ENCODE measurements at places on chromosomes 11 and 22.

- no peak for DNase-seq
Measured at GRCh38 chr22:22817468-22818201, 70.0 kb upstream of the IGLL5 start.

DNA sequence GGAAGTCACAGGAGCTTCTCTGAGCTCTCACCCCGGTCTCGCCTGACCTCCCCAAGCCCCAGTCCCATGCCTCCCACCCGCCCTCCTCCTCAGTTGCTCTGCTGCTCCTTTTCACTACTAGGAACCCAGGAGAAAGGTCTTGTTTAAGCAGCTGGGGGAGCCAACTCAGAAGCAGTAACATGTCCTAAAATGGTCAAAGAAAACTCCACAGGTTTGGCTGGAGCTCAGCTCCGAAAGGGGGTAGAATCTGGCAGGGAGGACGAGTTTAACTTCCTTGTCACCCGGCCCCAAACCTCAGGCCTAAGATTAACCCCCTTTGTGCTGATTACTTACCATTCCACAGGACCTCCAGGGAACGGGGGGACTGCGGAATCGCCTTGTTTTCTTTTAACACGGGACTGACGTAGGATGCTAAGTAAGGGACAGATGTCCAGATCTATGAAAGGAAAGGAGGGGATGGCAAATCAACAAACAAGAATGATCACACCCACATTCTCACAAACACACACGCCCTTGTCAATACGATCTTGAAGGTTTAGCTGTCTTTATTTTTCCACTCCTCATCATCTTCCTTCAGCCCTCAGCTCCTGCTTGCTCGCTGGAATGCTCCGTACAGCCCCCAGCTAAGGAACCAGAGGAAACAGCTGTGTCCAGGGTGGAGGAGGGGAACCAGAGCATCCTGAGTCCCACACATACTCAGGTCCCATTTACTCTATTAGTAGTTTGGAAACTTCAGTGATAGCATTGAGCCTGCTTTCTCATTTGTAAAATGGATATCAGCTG lies 13.5 kb downstream of the PCSK7 start:
- no peak for DNase-seq

DNA sequence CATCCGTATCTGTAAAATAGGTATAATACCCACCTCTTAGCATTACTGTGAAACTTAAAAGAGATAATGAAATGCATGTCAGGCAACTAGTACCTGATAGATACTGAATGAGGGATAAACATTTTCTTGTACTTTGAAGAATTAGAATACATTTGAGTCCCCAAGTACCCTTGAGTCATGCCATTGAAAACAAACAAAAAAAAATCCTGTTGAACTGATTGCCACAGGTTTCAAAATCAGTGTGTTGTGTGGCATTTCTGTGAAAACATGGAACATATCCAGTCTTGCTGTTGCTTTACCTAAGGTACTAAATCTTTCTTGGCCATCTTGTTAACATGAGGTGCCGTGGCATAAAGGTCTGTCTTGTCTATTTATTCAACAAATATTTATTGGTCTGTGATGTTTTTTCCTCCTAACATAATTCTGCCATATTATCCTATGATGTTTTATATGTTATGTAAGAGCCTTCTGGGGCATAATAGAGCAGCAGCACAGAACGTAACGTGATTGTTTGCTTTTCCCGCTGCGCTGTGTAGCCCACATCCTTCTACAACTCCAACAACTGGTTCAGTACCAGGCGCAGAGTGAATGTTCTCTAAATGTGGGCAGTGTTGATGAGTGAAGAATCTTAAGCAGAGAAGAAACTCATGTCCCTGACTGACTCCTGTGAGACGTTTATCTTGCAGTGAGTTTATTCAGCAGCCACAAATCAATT lies 79.3 kb upstream of the RAB1B start:
- no peak for DNase-seq

DNA sequence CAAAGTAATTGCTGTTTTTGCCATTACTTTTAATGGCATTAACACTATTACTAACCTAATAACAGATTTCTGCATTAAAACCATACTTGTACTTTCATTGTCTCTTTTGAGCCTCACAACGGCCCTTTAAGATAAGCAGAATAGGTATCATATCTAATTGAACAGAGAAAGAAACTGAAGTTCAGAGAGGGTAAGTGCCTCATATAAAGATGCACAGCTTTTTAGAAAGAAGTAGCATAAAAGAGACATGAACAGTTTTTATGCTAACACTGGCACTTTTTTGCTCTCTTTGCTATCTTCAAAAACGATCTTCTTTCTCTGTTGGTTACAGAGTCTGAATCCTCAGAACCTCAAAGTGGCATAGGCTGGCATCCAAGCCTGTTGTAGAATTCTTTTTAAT lies 102.9 kb upstream of the OR5AK2 start:
- no peak for DNase-seq

Data from hematopoietic multipotent progenitor cell treated with erythropoietin and hydrocortisone succinate and interleukin-3 and kit ligand, for 8 days (in vitro differentiated cells).